ENCODE measurements at places on chromosomes 2 and 18. TPM values are rescaled to one million over a fixed set of nuclear protein-coding genes. Genes with fewer than 3 reads are reported as not detected.

DNA sequence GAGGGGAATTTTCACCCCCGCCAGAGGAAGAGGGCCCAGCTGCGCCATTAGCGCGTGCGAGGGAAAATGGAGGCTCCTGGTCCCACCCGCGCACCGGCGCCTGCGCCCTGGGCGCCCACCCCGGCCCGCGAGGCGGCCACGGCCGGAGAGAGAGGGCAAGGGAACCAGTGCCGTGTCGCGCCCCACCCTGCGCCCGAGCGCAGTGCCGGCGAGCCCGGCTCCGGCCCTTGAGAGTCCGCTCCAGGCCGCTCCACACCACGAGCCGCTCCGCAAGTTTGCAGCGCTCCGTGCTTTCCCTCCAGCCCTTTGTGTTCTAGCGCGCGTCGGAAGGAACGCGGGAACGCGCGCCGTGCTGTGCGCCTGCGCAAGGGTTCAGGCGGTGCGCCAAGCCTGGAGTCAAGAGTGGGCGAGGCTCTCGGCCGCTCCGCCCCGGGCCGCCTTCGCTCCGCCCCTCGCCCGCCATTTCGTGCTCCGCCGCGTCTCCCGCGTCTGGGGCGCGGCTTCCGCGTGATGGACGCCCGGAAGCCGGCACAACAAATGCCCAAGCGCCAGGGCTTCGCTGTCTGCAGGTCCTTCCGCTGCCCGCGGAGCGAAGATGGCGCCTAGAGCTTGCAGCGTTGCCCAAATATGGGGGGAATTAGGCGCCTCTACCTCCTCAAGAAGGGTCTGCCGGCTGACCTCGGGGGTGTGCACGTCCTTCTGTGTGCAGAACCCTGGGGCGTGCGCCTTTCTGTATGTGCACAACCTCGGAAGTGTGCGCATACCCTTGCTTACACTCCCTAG lies 46.1 kb upstream of the PTMA start:
- peak; percentile 97 for DNase-seq
- peaks cover 4% of the 10 kb centered on the region for H3K36me3 ChIP-seq
- H3K4me3 ChIP-seq, result peak overlapping the region; percentile 65
- H3K27me3 ChIP-seq, result no peaks in the 10 kb centered on the region
- H3K4me1 ChIP-seq, result peaks cover 12% of the 10 kb centered on the region
- H3K27ac ChIP-seq, result peak overlapping the region; percentile 94

GRCh38 chr18:62751341-62751821 lies 36.0 kb downstream of the PHLPP1 start:
- H3K4me1 ChIP-seq, result peaks cover 8% of the 10 kb centered on the region
- no peak for DNase-seq
- H3K27me3 ChIP-seq, result peaks cover 2% of the 10 kb centered on the region
- peaks cover 2% of the 10 kb centered on the region for H3K36me3 ChIP-seq
- no peak overlapping the region for H3K4me3 ChIP-seq
- no peak overlapping the region for H3K27ac ChIP-seq

GRCh38 chr2:3827673-3828575 lies 124.5 kb downstream of the DCDC2C start:
- no peak overlapping the region for H3K27ac ChIP-seq
- peaks cover 3% of the 10 kb centered on the region for H3K27me3 ChIP-seq
- H3K4me3 ChIP-seq, result no peak overlapping the region
- no peaks in the 10 kb centered on the region for H3K36me3 ChIP-seq
- no peak for DNase-seq
- H3K4me1 ChIP-seq, result no peaks in the 10 kb centered on the region

- DNase-seq, result no peak
- no peak overlapping the region for H3K4me3 ChIP-seq
- no peaks in the 10 kb centered on the region for H3K4me1 ChIP-seq
- H3K27ac ChIP-seq, result no peak overlapping the region
Measured at GRCh38 chr2:5740817-5741216, 48.6 kb downstream of the SOX11 start.

- H3K27ac ChIP-seq, result no peak overlapping the region
- no peak overlapping the region for H3K4me3 ChIP-seq
- H3K4me1 ChIP-seq, result no peaks in the 10 kb centered on the region
- DNase-seq, result no peak
- no peaks in the 10 kb centered on the region for H3K27me3 ChIP-seq
Measured at GRCh38 chr2:140718999-140719398, 1411.8 kb downstream of the LRP1B start.

DNA sequence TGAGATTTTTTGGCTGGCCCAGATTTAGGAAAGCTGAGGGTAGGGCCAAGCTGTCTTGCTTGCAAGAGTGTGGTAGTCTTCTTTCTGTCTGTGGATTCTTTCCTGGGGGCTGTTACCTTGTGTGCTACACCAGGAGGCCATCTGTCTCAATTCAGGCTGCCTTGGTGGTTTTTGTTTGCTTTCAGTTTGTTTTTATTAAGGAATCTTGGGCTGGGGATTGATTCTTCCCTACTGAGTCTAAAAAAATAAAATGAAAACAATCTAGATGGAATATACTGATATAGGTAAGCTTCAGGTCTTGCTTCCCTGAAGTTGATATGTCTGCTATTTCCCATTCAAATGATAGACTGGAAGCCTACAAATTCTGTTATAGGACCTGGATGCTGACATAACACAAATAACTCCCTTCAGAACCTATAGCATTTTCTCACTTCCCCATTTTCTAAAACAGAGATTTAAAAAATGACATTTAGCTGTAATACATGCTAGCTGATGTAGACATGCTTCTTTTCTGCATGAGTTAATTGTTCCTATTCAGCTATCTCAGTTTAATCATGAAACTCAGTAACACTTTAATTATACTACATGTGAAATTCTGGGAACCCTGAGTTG lies 5.3 kb downstream of the LHCGR start:
- H3K36me3 ChIP-seq, result no peaks in the 10 kb centered on the region
- no peaks in the 10 kb centered on the region for H3K4me1 ChIP-seq
- H3K27me3 ChIP-seq, result peaks cover 7% of the 10 kb centered on the region
- H3K27ac ChIP-seq, result no peak overlapping the region
- H3K4me3 ChIP-seq, result no peak overlapping the region

DNA sequence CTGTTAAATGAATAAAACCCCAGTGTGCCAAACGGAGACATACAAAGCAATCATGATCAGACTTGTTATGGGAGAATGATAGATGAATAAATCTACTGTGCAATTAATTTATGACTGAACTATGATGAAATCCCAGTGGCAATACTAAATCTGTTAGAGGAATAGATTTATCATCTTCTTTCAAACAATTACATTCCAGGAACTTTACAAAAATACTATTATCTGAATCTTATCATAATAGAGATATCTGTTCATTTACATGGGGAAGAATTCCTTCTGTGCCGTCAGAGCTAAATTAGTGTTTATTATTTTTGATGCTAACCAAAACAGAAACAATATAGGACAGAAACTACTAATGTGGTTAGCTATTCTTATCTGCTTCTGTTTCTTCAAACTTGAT lies 208.5 kb downstream of the CAMKMT start:
- H3K27ac ChIP-seq, result no peak overlapping the region
- DNase-seq, result no peak
- H3K4me1 ChIP-seq, result peaks cover 15% of the 10 kb centered on the region
- no peaks in the 10 kb centered on the region for H3K36me3 ChIP-seq
- no peak overlapping the region for H3K4me3 ChIP-seq

- H3K36me3 ChIP-seq, result no peaks in the 10 kb centered on the region
- H3K4me1 ChIP-seq, result no peaks in the 10 kb centered on the region
- no peak for DNase-seq
- no peaks in the 10 kb centered on the region for H3K27me3 ChIP-seq
Measured at GRCh38 chr2:19169134-19169768, 189.2 kb downstream of the OSR1 start.

DNA sequence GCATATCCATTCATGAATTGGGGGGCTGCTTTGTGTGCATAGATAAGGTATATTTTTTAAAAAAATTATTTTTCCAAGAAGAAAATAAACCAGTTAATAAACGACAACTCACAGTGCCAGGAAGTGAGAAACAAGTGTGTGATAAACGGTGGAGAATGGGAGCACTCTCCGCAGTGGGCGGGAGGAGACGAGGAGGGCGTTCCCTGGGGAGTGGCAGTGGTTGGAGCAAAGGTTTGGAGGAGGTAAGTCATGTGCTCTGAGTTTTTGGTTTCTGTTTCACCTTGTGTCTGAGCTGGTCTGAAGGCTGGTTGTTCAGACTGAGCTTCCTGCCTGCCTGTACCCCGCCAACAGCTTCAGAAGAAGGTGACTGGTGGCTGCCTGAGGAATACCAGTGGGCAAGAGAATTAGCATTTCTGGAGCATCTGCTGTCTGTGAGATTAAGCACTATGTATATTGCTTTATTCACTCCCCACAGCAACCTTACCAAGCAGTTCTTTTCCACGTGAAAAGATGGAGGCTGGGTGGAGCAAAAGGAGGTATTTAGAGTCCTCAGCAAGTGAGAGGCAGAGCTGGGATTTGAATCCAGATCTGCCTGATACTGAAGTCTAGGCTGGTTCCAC lies 27.0 kb upstream of the CASP8 start:
- DNase-seq, result peak; percentile 94
- no peaks in the 10 kb centered on the region for H3K27me3 ChIP-seq
- H3K4me3 ChIP-seq, result peak overlapping the region; percentile 98
- peaks cover 52% of the 10 kb centered on the region for H3K4me1 ChIP-seq
- peak overlapping the region; percentile 98 for H3K27ac ChIP-seq
- peaks cover 28% of the 10 kb centered on the region for H3K36me3 ChIP-seq

The KCNE4 gene
- not detected for total RNA-seq

DNA sequence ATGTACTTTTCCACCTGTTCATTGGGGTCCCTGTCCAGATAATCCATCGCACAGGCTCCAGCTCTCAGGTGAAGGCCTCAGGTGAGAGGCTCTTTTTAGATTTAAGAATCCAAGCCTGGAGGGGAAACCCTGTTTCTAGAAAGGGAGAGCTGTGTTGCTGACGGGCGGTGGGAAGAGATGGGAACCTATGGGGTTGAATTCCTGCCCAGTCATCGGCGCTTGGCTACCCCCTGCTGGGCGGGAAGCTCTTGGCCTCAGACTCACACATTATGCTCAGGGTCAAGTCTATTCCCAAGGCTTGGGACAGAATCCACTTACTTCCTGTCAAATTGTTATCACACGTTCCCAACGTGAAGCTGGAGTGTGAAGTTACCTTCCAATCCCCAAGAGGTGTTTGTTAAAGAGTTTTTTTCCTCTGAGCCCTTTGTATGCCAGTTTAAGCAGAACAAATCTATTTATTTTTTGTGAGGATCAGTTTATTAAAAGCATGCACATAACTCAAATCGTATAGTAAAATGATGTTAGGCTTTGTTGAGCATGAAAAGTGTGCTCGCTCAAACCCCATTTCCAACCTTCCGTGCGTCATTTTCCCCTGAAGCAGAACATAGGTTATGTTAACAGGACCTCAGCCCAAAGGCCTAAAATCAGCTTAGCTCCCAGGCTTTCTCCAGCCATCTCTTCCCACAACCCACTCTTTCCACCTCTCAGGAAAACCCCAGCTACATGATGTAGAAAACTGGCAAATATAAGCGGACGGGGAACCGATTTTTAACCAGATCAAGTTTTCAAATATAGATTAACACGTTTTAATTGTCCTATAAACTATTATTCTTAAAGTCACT lies 181.7 kb upstream of the ETAA1 start:
- no peak overlapping the region for H3K27ac ChIP-seq
- no peak for DNase-seq
- no peaks in the 10 kb centered on the region for H3K36me3 ChIP-seq
- no peaks in the 10 kb centered on the region for H3K4me1 ChIP-seq

DNA sequence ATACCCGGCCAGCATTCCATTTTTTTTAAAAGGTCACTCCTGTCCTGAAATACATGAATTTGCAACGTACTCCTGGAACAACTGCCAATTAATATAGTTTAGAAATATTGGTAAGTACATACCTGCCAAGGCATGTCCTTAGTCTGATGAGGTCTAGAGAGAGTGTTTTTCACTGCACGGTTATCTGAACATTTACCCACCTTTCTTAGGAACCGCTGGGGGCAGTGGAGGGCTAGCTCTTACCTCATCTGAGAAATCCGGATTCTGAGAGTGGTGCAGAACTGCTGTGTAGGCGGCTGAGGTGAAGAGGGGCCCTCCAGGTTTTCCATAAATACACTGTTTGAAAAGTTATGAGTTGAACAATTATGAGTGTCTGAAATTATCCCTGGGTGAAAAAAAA lies 133.1 kb upstream of the CCDC195 start:
- DNase-seq, result peak; percentile 36
- H3K27ac ChIP-seq, result no peak overlapping the region
- peaks cover 19% of the 10 kb centered on the region for H3K4me1 ChIP-seq
- no peak overlapping the region for H3K4me3 ChIP-seq
- peaks cover 71% of the 10 kb centered on the region for H3K36me3 ChIP-seq
- no peaks in the 10 kb centered on the region for H3K27me3 ChIP-seq

The LRRTM1 gene
- total RNA-seq, result not detected
